Transverse colon (tissue), 4 donors: ENCODE measurements at places on chromosomes 11 and 22.
A peak's percentile ranks its signal among the peaks of the same experiment; 100 is the strongest.

DNA sequence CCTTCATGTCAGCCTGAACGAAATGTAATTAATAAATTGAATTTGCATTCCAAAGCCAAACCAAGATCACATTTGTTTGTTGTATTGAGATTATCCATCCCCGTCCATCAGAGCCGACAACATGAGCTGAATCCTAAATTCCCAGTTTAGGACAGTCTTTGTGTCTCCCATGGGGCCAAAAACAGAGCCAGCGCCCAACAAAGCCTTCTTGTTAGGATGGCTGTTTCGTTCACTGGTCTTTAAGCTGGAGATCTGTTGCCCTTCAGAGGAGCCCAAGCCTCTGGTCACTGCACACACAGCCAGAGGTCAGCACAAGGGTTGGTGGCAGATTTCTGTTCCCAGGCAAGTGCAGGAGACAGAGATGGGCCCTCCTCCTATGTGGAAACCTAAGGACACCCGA lies 25.8 kb downstream of the DSCAML1 start:
- no peak for DNase-seq

DNA sequence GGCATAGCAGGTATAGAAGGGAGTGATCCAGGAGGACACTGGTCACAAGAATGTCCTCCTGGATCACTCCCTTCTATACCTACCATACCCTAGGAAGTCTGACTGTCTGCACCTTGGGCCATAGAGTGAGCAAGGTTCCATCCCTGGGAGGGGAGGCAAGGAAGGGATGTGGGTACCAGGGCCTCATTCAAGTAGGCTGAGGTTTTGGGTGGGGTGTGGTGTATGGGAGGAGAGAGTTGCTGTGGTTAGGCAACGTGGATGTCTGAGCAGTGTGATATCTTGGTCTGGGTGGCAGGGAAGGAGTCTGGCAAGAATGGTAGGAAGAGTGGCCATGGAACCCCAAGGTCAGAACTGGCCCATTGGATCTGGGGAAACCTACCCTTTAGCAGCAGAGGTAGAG lies 13.2 kb downstream of the PPFIBP2 start:
- DNase-seq: no peak

- DNase-seq: no peak
These were observed 20.6 kb downstream of the PIWIL3 start for GRCh38 chr22:24753914-24754313.

DNA sequence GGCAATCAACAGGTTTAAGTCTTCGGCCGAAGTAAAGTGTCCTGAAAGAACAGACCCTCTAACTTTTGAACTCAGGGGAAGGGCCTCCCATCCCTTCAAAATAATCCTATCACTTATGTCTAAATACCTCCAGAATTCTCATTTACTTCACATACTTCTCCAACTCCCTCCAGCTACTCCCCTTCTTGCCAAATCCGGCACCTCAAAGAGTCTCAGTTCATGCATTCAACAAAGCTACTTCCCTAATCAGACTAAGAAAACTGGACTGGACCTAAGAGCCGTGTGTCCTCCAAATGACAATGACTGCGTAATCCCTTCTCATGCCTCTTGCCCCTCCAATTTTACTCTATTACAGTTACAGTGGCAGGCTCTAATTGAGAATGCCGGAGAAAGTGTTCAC lies 1.3 kb downstream of the DDB1 start:
- DNase-seq: no peak

DNA sequence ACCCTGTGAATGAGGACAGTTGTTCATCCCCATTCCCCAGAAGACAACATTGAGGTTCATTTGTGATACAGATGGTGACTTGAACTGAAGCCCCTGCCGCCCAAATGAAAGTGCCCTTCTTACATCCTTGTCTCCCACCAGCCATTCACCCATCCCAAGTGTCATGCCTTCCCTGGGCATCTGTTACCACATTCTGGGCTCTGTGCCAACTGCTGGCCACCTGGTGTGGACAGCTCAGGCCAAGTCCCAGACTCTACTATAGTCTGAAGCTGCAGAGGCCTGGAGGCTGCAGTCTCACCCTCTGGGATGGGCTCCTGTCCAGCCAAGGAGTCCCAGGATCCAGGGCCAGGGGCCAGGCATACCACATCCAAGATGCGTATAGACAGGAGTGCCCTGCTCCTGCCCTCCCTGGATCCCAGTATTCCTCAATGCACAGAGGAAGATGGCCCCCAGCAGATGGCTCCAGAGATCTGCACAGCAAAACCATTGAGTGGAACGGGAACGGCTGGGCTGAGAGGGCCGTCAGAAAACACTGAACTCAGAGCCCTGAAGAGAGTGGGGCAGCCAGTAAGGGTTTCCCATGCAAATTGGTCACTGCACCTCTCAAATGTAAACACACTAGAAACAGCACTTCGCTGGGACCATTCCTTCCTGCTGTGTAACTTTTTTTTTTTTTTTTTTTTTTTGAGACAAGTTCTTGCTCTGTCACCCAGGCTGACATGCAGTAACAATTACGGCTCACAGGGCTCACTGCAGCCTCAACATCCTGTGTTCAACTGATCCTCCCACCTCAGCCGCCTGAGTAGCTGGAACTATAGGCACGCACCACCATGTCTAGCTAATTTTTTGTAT lies 22.8 kb downstream of the ARRB1 start:
- DNase-seq: peak; percentile 85

DNA sequence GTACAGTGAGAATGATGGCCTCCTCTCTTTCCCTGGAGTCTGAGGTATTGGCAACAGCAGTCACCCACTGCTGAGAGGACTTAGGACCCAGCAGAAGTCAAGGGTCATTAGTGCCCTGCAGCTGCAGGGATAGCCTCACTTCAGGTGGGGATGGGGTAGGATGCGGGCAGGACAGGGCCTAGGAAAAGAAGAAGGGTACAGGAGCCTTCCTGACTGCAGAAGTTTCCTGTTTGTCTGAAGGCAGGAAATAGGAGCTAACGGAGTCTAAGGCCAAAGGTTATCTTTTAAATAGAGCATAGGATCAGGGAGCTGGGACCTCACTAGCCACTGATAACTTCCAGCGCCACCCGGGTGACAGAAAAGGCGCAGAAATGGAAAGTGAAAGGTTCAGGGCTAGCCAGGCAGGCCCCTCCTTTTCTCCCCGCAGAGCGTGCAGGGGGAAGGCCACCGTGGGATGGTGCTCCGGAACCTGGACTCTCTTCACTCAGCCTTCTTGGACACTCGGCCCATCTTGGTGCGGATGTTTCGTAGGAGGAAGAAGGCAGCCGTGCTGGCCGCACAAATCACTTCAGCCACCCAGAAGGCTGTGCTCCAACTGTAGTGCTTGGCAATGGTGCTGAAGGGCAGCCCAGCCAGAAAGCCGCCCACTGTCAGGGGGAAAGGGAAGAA lies 6.0 kb downstream of the TRAPPC4 start:
- no peak for DNase-seq

- DNase-seq: peak; percentile 63
These were observed 6.3 kb downstream of the MS4A12 start for GRCh38 chr11:60498853-60499252.

- DNase-seq: no peak
These were observed 152.4 kb downstream of the NTM start for GRCh38 chr11:131522851-131523250.

DNA sequence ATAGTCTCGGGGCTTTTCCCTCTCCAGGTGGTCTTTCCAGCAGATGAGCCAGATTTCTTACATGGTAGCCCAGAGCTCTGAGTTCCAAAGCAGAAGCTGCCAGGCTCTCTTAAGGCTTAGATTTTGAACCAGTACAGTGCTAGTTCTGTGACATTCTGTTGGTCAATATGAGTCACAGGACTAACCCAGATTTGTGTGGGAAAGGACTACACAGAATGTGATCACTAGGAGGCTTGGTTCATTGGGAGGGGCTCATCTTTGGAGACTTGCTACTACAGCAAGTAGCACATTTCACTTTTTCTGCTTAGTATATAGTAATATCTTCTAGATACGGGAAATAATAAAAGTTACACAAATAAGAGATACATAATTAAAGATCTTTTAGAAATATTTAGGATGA lies 24.1 kb downstream of the RNF214 start:
- DNase-seq: no peak

GRCh38 chr22:20034143-20034542 lies 13.2 kb downstream of the TANGO2 start:
- DNase-seq: no peak

DNA sequence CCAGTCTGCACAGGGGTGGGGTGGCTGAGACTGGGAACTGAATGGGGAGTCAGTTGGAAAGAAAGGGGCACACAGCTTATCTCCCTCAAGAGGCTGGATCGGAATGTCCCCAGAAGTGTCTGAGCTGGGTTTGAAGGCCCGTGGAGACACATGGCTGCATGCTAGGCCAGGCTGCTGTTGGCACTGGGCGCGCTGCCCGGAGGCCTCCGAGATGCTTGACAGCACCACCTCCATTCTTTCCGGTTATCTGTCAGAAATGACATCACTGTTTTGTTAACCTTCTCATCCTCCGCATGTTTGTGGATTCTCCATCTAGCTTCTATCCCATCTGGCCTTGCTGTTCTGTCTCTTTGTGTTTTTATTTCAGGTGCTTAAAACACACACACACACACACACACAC lies 85.5 kb downstream of the APIP start:
- DNase-seq: no peak

DNA sequence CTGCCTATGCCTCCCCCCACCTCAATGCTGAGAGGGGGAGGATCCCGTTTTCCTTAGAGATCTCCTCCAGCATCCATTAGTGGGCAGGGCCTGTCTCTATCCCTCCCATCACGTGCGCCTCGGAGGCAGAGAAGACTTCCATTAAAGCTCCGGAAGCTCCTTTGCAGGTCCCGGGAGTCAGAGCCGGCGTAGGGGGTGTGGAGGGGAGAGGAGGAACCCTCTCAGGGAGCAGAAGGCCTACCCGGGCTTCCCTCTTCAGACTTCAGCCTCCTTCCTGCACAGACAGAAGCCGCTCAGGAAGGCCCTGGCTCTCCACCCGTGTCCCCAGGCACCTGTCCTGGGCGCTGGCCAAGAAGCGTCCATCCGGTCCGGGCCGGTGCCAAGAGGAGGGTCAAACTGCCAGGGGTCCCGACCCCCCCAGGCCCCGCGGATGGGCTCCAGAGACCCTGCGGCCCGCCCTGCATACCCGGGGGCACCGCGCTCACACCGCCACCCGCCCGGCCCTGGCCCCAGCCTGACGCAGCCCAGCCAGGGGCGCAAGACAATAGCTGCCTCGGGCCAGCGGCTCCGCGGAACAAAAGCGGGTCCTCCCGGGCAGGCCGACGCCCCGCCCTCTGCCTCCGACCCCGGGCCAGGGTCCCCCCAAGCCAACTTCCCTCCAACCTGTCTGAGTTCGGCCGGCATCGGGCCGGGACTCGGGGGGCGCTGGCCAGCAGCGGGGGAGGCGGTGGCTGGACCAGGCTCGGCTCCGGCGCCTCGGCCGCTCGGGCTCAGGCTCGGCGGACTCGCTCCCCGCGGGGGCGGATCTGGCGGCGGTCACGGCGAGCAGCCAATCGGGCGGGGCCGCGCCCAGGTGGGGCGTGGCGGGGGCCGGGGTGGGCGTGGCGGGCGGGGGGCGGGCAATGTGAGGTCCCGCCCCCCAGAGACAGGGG lies 29.9 kb downstream of the ARVCF start:
- DNase-seq: peak; percentile 83

DNA sequence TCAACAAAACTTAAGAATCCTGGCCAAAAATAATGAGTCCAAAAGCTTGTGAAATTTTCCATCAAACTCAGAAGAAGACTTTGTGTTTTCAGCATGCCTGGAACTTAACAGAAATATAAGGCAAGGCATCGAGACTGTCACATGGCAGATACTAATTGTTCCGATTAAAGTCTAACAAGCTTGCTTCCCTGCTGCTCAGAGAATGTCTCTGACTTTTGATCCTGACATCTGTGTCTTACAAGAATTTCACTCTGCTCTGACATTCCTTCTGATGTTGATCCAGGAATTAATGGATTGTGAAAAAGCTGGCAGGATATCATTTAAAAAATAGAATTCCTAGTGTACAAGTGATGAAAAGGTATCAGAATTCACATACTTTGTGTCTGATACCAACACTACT lies 170.2 kb downstream of the DCDC1 start:
- no peak for DNase-seq

- DNase-seq: no peak
These were observed 45.1 kb upstream of the ELF5 start for GRCh38 chr11:34558673-34559072.

DNA sequence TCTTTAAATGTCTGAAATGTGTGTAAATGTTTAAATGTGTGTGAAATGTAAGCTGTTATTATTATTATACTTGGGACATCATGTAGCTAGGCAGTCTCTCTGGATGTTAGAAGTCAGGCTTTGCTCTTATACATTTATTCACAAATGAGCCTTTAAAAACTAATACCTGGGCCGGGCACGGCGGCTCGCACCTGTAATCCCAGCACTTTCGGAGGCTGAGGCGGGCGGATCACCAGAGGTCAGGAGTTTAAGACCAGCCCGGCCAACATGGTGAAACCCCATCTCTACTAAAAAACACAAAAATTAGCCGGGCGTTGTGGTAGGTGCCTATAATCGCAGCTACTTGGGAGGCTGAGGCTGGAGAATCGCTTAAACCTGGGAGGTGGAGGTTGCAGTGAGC lies 21.7 kb upstream of the CTTN start:
- no peak for DNase-seq

DNA sequence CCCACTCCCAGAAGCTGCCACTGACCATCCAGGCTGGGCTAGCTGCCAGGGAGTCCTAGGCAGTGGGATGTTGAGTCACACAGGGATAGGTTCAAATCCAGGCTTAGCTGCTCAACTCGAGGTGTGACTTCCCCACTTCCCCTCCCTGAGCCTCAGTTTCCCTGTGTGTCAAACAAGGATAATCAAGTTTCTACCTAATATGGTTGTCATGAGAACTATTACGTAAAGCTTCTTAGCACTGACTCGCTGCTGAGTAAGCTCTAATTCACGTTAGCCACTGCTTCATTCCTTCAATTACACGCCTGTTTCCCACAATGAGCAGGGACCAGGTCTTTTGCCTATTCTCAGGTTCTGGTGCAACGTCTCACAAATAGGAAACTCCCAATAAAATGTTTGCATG lies 67.7 kb downstream of the SEZ6L start:
- DNase-seq: no peak

GRCh38 chr22:36586271-36586670 lies 57.3 kb upstream of the EIF3D start:
- DNase-seq: no peak

DNA sequence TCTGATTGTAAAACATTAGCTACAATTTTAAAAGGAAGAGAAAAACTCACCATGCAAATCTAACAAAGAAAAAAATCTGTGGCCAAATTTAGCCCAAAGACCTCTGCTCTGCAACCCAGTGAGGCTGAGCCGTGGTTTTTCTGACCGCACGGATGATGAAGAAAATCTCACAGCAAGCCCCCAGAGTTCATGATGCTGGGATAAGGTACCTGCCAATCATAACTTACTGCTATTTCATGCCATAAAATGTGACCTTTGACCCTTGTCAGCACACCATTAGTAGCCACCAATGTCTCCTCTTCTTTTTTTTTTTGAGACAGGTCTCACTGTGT lies 11.1 kb downstream of the CERK start:
- DNase-seq: no peak

- no peak for DNase-seq
These were observed 166.1 kb upstream of the API5 start for GRCh38 chr11:43145653-43146052.

- DNase-seq: no peak
These were observed 9.6 kb upstream of the IFITM3 start for GRCh38 chr11:330307-330693.

GRCh38 chr11:8089791-8090510 lies 8.9 kb downstream of the TUB start:
- DNase-seq: no peak
